ENCODE measurements at places on chromosomes 12 and 14.

DNA sequence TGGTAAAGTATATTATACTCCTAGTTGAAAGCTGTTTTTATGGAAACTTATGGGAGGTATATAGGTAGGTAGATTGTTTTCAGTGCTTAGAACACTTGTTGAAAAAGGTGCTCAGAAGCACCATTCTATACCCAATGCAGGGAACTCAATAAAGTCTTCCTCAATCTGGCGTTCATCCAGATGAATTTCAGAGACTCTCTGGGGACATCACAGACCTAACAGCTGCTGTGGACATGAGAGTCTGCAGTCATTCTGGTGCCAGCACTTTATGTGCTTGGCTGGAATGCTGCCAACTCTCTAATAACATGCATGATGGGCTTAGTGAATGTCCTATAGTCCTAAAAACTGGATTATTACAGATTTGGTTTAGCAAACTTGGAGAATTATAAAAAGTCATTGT is 115.9 kb downstream of the NTN4 start:
- DNase-seq = no peak

DNA sequence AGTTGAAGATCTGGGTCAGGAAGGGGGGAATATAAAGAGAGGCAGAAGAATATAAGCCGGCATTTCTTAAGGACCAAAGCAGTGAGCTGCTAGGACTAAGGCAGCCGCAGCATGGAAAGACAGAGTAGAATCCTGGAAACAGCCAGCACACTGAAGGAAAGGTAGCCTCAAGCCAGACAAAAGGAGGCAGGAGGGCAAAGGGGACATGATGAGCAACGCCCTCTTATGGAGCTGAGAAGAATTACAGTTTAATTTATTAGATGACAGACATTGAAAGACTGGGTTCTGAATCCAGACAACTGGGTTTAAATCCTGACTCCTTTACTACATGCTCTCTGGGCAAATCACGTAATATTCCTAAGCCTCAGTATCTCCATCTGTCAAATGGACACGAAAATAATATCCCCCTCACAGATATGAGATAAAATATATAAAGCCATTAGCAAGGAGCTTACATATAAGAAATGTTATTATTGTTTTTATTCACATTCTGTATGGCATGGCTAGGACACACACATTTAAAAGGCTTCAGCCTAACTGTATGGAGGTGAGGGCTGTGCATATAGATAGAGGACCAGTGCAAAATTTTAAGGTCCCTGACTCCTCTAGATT is 8.1 kb upstream of the PCED1B start:
- no peak for DNase-seq

DNA sequence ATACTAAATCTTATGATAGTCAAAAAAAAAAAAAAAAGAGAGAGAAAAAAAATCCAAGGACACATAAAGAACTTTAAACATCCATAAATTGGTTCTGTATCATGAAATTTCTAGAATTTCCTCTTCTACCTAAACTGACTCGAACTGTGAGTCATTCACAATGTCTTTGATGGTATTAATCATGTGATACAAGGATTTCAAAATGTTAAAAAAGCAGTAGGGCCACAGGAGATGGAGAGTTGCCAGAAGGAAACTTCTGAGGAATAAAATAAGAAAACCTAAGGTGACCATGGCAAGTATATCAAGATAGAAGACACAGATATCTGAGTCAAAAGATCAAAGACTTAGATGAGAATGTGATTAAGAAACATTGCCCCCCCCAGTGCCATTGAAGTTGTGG is 1320.9 kb upstream of the FLRT2 start:
- DNase-seq = no peak

DNA sequence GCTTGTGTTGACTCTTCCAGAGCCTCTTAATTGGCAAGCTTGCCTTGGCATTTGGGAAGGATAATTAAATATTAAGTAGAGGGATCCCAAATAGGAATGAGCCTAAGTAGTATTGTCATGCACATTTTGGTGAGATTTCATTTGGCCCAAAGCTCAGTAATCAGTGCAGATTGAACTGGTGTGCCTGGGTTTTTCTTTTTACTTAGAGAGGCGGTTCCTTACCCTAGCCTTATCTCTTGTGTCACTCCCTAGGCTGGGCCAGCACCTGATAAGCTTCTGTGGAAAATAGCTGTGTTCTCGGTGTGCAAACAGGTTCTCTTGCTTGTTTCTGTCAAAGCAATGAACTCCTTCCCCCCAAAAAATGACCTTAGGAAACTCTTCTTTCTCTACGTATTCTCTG is 9.3 kb upstream of the B4GALNT3 start:
- no peak for DNase-seq

- DNase-seq = no peak
These were observed 8.2 kb downstream of the IPO8 start for GRCh38 chr12:30687265-30687986.

DNA sequence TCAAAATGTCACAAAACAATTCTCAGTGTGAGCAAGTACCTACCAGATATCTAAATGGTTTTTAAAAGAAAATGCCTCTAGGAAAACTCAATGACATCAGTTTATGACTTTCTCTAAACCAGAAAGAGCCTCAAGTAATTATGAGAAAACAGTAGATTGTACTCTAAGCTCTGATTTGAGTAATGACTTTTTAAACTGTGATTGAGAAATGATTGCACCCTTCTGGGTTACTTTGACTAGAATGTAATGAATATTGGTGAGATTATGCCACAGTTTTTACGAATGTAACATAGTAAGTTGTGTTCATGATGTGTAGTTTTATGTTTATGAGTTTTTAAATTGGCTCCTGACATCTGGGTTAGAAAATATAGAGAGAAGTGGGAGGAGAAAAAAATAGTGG is 68.8 kb downstream of the ALX1 start:
- no peak for DNase-seq

GRCh38 chr12:51326698-51327439 is 2.9 kb upstream of the BIN2 start:
- no peak for DNase-seq

DNA sequence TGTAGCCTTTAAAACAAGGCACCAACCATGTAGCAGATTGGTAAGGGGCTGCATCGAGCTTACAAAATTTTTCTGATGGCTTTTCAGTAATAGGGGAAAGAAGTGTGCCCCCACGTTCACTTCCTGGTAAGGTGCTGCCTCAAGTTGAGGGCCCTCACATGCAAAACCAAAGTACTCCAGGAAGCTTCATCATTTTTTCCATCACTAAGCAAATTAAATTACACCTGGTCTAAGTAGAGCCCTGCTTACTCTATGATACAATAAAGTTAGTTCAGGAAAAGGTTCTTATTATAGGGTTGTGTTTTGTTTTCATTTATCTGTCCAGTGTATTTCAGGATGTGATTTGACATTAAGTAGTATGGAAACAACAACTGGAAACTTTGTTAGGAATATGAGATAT is 15.0 kb upstream of the AKAP5 start:
- no peak for DNase-seq

- DNase-seq = no peak
These were observed 227.7 kb downstream of the SLC16A7 start for GRCh38 chr12:59823567-59823966.

DNA sequence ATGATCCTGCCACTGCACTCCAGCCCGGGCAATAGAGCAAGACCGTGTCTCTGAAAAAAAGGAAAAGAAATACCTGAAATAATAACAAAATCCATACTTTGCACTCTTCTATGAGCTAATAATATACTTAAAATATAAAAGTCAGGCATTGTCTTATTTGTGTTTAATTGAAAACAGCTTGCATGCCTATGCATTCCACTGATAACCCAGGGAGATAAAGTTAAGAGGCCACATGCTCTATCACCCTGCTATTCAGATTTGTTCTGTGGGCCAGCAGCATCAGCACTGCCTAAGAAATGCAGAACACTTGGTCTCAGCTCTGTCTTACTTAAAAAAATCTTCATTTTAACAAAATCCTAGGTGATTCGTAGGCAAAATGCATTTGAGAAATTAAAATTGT is 99.2 kb downstream of the LGR5 start:
- no peak for DNase-seq

DNA sequence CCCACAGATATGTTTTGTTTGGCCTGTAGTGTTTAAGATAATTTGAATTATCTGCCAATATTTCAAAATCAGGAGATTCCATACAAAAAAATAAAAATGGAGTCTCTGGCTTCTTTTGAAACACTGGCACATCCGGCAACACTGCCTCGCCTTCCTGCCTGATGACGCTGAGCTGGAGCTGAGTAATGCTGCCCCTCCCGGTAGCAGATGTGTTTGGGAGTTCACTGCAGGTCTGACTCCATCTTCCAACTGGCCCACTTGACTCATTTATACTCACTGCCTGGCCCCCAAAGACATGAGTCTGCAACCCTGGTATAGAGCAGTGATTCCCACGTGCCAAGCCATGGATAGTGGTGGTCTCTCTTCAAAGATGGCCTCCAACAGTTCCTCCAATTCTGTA is 7.4 kb downstream of the CIT start:
- no peak for DNase-seq

DNA sequence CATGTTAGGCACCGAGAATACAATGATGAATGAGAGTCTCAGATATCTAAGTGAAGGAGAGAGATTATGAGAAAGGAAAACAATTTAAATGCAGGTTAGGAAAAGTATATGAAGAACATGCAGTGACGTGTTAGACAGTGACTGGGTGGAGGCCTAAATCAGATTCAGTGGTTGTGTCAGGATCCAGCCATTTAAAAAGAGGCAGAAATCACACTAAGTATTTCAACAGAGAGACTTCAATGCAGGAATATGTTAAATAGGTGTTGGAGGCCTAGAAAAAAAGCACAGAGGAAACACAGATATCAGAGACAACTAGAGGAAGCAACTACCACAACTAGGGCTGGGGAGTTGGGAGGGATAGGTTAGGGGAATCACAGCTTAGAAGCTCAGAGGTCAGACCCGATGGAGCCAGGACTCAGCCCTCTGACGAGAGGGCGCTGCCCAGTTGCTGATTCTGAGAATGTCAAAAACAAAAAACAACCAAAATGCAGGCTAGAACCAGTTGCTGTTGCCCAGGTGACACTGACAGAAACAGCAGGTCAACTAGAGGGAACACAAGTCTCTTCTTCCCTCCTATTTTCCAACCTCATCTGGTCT is 3.0 kb upstream of the GARIN2 start:
- DNase-seq = no peak

DNA sequence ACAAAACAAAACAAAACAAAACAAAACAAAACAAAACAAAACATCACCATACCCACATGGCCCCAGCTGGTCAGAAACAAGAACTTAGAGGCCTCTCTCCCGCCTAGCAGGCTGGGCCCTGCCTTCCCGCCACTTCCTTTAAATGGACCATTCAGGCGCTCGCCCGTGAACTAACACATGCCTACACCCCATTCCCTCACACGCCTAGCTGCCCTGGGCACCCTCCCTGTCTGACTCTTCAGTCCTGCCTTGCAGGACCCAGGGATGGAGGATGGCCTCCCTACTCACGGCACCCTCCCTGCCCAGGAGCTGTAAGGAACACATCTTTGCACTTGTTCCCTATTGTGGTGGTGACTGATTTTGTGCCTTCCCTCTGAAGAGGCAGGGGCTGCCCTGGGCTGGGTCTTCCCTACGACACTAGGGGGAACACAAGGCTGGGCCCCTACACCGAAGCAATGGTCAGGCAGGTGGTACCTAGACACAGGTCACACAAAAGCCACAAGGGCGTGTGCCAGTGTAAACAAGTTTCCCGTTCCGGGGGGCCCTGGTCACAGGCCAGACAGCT is 21.5 kb downstream of the P2RX2 start:
- DNase-seq = no peak

DNA sequence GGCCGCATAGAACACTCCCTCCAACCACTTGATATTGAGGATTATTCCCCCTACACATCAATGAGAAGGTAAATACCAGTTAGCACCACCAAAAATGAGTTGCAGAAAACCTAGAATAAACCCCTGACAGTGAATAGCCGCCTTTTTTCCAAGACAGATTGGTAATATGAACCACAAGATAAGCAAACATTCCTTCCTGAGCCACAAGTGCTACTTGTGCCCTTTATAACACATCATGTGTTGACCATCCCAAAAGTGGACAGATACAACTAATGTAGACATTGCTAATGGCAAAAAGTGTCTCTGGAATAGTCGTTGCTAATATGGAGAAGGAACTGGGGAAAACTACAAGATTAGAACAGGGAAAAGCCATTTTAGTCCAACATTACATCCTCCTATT is 17.2 kb downstream of the NOXRED1 start:
- DNase-seq = no peak

DNA sequence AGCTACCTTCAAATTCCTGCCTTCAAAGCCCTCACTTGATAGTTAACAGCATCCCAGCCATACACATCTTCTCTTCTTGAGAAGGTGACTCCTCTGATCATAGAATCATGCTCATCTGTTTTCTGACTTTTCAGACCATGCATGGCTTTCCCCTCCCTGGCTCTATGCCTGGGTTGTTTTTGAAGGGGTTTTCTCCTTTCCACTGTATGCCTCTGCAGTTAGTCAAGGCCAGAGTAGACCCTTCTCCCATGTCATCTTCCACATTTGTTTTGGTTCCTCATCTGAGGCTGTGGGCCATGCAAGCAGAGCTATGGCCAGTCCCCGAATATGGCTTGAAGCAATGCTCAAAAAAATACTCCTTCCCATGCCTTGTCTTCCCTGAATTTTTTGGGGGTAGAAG is 14.3 kb upstream of the MCRS1 start:
- no peak for DNase-seq

DNA sequence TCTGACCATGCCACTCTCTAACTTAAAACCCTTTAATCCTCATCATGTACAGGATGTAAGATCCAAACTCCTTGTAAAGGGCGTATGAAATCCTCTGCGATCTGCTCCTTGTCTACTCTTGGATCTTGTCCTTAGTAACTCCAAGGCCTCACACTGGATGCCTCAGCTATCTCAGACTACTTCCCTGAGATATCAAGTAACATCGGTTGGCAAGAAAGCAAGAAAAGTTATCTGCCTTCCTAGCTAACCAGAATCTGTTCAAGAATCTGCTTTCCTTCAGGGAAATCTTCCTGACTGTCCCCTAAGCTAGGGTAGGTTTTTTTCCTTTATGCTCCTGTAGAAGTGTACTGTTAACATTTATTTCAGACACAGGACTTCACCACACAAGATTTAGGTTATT is 82.6 kb downstream of the TAOK3 start:
- DNase-seq = no peak

- no peak for DNase-seq
These were observed 299.7 kb downstream of the ATP23 start for GRCh38 chr12:58241099-58241498.

DNA sequence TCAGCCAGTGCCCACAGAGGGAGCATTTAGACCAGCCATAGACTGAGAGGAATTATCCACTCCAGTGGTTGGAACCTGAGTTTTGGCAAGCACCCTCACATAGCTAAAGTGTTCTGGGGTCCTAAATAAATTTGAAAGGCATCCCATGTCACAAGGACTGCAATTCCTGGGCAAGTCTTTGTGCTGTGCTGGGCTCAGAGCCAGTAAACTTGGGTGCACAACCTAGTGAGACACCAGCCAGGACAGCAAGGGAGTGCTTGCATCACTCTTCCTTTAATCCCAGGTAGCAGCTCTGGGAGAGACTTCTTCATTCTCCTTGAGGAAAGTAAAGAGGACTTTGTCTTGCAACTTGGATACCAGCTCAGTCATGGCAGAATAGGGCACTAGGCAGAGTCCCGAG is 142.0 kb upstream of the FSCB start:
- DNase-seq = no peak

- no peak for DNase-seq
These were observed 199.8 kb downstream of the LRFN5 start for GRCh38 chr14:41806366-41806975.

- DNase-seq = no peak
These were observed 135.3 kb downstream of the BTG1 start for GRCh38 chr12:92010368-92010767.

- DNase-seq = no peak
These were observed 20.0 kb downstream of the NFKBIA start for GRCh38 chr14:35384455-35385041.

- no peak for DNase-seq
These were observed 1133.4 kb upstream of the SEL1L start for GRCh38 chr14:82667006-82667405.
